H9 (cell line): ENCODE measurements at places on chromosomes 1 and 21. TPM values are rescaled to one million over a fixed set of nuclear protein-coding genes. Genes with fewer than 3 reads are reported as not detected.

The DMRTA2 gene
- 0.07 and 0.11 TPM in 2 replicates for total RNA-seq

The PROX1 gene
- 0.72 and 0.83 TPM in 2 replicates for total RNA-seq

The SMCP gene
- total RNA-seq, result not detected in 2 replicates

DNA sequence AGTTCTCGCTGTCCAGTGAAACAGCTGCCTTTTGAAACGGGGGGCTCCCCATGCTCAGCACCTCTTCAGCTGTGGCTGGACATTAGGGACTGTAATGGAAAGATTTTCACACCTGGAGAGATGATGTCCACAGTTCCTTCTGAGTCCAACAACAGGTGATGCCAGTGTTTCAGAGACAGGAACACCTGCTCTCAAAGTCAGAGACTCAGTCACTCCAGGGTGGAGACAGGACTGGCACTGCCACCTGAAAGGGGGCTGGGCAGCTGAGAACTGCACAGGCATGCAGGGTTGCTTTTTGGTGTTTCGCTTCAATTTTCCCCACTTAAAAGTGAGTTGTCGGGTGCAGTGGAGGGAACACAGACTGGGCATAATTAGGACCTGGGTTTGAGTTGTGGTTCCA, 124.8 kb downstream of the GALNT2 start:
- peaks cover 4% of the 10 kb centered on the region; the same call in 1 of the 2 replicates for H3K4me1 ChIP-seq
- no peaks in the 10 kb centered on the region for H3K27me3 ChIP-seq
- no peak for DNase-seq

DNA sequence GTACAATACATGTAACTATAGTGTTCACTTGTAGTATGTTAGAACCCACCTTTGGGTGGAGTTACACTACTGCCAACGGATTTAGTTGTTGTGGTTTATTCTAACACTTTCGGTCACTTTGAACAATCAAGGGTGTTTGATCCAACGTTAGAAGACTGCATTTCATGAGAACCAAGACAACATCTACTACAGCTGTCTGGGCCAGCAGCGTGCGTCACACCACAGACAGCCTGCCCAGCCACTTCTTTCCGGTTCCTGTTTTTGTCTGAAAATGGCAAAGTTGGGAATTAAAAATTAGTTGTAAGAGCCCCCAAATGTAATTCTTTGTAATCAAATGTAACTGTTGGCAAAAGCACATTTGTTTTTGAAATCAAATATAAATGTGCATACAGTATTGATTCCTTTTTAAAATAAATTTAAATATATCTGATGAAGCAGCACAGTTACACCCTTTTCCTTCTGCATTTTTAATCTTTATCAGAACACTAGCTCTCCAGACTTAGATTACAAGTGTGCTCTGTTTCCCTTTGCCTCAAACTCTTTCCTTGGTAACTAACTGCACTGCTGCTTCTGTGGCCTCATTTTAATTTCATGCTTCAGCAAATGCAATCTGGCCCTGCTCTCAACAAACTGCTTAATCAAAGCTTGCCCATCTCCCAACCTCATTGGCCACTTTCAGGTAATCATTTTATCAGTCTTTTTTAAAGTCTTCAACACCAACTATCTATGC, 86.6 kb upstream of the DPH5 start:
- H3K4me1 ChIP-seq, result no peaks in the 10 kb centered on the region
- no peaks in the 10 kb centered on the region for H3K27me3 ChIP-seq
- H3K4me3 ChIP-seq, result no peak overlapping the region
- no peaks in the 10 kb centered on the region for H3K36me3 ChIP-seq
- no peak overlapping the region for H3K27ac ChIP-seq
- no peak for DNase-seq

GRCh38 chr1:3910857-3911845, 11.1 kb upstream of the C1orf174 start:
- H3K36me3 ChIP-seq, result no peaks in the 10 kb centered on the region
- peak overlapping the region; percentile 58; the same call in 2 of the 3 replicates for H3K4me3 ChIP-seq
- no peak overlapping the region for H3K27ac ChIP-seq
- no peaks in the 10 kb centered on the region for H3K27me3 ChIP-seq

GRCh38 chr1:224744521-224744920, 128.4 kb downstream of the CNIH3 start:
- no peak overlapping the region for H3K4me3 ChIP-seq
- no peak for DNase-seq
- no peak overlapping the region for H3K27ac ChIP-seq
- no peaks in the 10 kb centered on the region; the same call in 1 of the 2 replicates for H3K4me1 ChIP-seq
- H3K27me3 ChIP-seq, result no peaks in the 10 kb centered on the region

DNA sequence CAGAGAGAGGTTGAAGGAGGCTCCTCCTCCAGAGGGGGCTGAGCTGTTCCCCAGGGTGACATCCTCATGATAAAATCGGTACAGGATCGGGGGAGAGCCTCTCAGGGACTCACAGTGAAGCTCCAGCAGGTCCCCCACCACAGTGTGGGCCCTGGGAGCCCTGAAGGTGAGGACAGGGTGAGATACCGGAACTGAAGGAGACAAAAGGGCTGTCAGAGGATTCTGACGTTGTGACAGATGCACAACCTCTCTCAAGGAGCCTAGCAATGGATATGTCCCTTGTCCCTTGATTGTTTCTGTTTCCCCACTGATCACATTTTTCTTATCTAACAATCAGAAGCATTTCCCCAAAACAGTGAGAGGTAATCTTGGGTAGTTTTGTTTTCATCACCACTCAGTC, 5.2 kb downstream of the FCRL3 start:
- H3K27me3 ChIP-seq, result no peaks in the 10 kb centered on the region
- H3K27ac ChIP-seq, result no peak overlapping the region
- no peaks in the 10 kb centered on the region for H3K36me3 ChIP-seq
- no peak for DNase-seq
